Spleen (tissue), 13 donors: ENCODE measurements at places on chromosomes 2 and 18. TPM values are rescaled to one million over a fixed set of nuclear protein-coding genes. Genes with fewer than 3 reads are reported as not detected.

GRCh38 chr18:45901654-45902210 lies 65.4 kb downstream of the EPG5 start:
- H3K27ac ChIP-seq = no peak overlapping the region
- H3K27me3 ChIP-seq = no peaks in the 10 kb centered on the region
- no peak overlapping the region for H3K4me3 ChIP-seq
- DNase-seq = no peak
- H3K36me3 ChIP-seq = peaks cover 100% of the 10 kb centered on the region

DNA sequence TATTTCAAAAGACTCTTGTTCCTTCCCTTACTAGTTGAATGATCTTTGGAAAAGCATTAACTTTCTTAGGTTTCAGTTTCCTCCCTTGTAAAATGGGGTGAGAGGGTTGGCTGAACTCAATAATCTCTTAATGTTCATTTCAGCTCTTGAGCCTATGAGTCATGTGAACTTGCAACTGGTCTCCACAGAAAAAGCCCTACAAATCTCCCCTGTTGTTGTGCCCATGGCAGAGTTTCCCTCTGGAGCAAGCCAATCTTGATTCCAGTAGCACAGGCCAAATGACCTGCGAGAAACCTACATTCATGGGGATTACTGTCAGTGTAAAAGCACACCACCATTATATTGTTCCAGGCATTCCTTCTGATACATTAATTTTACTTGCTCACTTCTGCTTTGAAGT lies 388.9 kb downstream of the ALK start:
- no peak overlapping the region for H3K27ac ChIP-seq
- DNase-seq = no peak
- no peaks in the 10 kb centered on the region for H3K36me3 ChIP-seq

GRCh38 chr2:7752291-7752690 lies 835.1 kb downstream of the RNF144A start:
- no peak overlapping the region for H3K4me3 ChIP-seq
- no peak overlapping the region for H3K27ac ChIP-seq
- no peaks in the 10 kb centered on the region for H3K4me1 ChIP-seq
- H3K27me3 ChIP-seq = no peaks in the 10 kb centered on the region
- no peaks in the 10 kb centered on the region for H3K36me3 ChIP-seq

- H3K27me3 ChIP-seq = no peaks in the 10 kb centered on the region
- H3K27ac ChIP-seq = no peak overlapping the region
- H3K4me3 ChIP-seq = no peak overlapping the region
Measured at GRCh38 chr2:44839370-44839769, 102.1 kb upstream of the SIX3 start.

- DNase-seq = no peak
- H3K36me3 ChIP-seq = no peaks in the 10 kb centered on the region
- no peak overlapping the region for H3K27ac ChIP-seq
Measured at GRCh38 chr2:226080334-226080733, 680.8 kb downstream of the NYAP2 start.

- H3K4me3 ChIP-seq = no peak overlapping the region
- DNase-seq = no peak
- H3K27me3 ChIP-seq = no peaks in the 10 kb centered on the region
- peaks cover 20% of the 10 kb centered on the region for H3K4me1 ChIP-seq
Measured at GRCh38 chr18:77138270-77138669, 5.7 kb upstream of the MBP start.

GRCh38 chr2:136386046-136386445 lies 268.1 kb upstream of the CXCR4 start:
- no peak overlapping the region for H3K4me3 ChIP-seq
- no peaks in the 10 kb centered on the region for H3K27me3 ChIP-seq
- no peaks in the 10 kb centered on the region for H3K4me1 ChIP-seq
- H3K36me3 ChIP-seq = no peaks in the 10 kb centered on the region

- no peaks in the 10 kb centered on the region for H3K4me1 ChIP-seq
- DNase-seq = no peak
- H3K4me3 ChIP-seq = no peak overlapping the region
- H3K27ac ChIP-seq = no peak overlapping the region
- no peaks in the 10 kb centered on the region for H3K36me3 ChIP-seq
Measured at GRCh38 chr2:173462892-173463840, 108.5 kb downstream of the CDCA7 start.

GRCh38 chr2:46010925-46011490 lies 286.2 kb upstream of the EPAS1 start:
- peaks cover 12% of the 10 kb centered on the region for H3K36me3 ChIP-seq
- no peaks in the 10 kb centered on the region for H3K4me1 ChIP-seq
- H3K27me3 ChIP-seq = no peaks in the 10 kb centered on the region
- no peak for DNase-seq

- no peak overlapping the region for H3K4me3 ChIP-seq
- no peak for DNase-seq
- no peaks in the 10 kb centered on the region for H3K4me1 ChIP-seq
Measured at GRCh38 chr2:222108957-222109585, 189.7 kb downstream of the PAX3 start.

MFSD2B gene
- 0.29 TPM for polyA plus RNA-seq

SERPINB11 gene
- not detected for polyA plus RNA-seq

ASXL3 gene
- polyA plus RNA-seq = 0.02 TPM
